Fibroblast of skin of left biceps (primary cell): ENCODE measurements at places on chromosomes 12 and 14.

DNA sequence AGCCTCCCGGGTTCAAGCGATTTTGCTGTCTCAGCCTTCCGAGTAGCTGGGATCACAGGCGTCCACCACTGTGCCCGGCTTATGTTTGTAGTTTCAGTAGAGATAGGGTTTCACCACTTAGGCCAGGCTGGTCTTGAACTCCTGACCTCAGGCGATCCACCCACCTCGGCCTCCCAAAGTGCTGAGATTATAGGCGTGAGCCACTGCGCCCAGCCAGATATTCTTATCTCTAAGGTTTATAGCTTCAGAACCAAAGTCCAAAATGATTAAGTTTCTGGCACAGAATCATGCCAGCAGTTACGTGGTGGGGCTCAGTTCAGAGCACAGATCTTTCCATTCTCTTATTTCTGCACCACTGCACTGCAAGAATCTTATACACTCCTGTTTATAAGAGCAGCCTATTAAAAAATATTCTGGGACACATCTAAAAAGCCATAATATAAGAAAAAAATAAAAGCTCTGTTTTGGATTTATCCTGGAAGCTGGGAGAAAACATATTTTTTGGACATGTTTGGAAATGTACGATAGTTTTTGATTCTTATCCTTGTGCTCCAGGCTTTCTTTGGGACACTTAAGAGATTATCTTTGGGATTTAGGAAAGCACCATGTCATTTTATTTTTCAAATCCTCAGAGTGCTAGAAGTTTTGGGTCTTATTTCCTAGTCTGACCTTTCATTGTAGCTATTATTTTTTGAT is 129.6 kb downstream of the LMNTD1 start:
- DNase-seq: no peak

DNA sequence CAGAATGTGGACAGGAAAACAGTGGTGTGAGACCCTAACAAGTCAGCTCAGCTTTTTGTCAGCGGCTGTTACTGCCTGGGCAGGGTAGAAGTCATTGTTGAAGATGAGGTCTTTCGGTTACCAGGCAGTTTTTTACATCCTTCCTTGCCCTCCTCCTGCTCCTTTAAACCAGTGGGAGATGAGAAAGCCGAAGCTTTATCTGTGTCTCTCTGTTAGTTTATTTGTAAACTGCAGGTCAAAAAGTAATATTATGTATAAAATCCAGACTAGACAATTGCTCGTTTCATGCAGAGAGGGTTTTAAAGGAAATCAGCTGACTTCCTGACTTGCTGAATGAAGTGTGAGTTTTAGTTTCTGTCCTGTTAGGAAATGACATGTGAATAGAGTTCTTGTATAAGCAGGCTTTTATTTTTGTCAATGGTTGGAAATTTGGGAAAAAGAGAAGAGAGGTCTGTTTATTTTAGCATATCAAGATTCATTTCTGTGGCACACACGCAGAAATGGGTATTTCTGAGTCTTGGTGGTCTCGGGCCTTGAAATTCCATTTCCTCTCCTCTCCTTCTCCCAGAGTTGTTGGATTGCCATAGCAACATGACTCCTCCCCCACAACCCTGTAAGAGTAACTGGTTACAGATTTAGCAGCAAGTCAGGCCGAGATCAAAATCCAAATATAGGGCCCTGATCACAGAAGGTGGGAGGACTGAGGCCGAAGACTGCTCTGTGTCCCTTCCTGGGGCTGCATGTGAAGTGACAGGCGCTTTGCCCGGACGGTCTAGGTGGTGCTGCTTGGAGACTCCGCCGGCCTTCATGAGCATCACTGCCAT is 60.8 kb downstream of the SAMD4A start:
- no peak for DNase-seq

DNA sequence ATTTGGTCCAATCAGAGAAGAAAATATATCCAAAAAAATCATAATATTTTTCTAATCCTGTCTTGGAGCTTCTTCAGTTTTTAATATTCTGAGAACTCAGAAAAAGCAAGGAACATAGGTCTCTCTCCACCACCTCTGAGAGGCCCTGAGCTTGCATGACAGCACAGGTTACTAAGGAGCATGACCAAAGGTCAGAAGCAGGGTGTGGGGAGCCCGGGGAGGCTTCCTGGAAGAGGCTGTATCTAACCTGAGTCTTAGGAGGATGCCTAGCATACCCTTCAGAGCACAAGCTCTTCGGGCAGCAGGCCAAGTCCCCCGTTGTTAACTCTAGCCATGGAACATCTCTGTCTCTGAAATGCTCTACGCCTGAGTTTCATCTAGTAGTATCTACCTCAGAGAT is 15.7 kb upstream of the STON2 start:
- no peak for DNase-seq

- no peak for DNase-seq
These were observed 183.8 kb downstream of the TTC7B start for GRCh38 chr14:90632451-90632850.
